ENCODE measurements at places on chromosomes 11 and 22.

GRCh38 chr11:93114304-93114703 lies 83.5 kb downstream of the SLC36A4 start:
- DNase-seq: no peak

DNA sequence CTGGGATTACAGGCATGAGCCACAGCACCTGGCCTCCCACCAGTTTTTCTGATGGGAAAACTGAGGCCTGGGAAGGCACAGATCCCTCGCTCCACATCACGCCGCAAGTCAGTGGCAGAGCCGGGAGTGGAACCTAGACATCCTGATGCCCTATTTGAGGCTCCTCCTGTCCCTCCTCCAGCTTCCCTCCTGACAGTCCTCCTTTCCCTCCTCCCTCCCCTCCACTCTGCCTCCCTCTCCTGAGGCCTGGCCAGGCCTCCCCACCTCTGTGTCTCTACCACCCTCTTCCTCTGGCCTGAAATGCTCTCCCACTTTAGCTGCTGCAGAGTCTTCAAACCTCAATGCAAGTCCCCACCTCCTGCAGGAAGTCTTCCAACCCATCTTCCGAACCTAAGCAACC lies 13.3 kb upstream of the TP53I11 start:
- DNase-seq: no peak

DNA sequence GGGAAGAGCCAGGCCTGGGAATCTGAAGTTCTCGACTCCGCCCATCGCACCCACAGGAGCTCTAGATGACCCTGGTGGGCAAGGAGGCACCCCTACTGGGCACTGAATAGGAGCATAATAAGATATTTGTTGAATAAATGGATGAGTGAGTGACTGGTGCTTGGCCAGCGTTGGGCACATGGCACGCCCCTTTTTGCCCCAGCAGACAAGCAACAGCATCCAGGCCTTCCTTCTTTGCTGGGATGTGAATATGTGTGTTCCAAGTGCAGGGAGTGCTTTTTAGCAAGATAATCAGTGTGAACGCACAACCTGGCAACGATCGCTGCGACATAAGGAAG lies 443 bp upstream of the CELF1 start:
- DNase-seq: no peak

GRCh38 chr22:26610996-26611395 lies 6.8 kb downstream of the CRYBB1 start:
- DNase-seq: no peak

DNA sequence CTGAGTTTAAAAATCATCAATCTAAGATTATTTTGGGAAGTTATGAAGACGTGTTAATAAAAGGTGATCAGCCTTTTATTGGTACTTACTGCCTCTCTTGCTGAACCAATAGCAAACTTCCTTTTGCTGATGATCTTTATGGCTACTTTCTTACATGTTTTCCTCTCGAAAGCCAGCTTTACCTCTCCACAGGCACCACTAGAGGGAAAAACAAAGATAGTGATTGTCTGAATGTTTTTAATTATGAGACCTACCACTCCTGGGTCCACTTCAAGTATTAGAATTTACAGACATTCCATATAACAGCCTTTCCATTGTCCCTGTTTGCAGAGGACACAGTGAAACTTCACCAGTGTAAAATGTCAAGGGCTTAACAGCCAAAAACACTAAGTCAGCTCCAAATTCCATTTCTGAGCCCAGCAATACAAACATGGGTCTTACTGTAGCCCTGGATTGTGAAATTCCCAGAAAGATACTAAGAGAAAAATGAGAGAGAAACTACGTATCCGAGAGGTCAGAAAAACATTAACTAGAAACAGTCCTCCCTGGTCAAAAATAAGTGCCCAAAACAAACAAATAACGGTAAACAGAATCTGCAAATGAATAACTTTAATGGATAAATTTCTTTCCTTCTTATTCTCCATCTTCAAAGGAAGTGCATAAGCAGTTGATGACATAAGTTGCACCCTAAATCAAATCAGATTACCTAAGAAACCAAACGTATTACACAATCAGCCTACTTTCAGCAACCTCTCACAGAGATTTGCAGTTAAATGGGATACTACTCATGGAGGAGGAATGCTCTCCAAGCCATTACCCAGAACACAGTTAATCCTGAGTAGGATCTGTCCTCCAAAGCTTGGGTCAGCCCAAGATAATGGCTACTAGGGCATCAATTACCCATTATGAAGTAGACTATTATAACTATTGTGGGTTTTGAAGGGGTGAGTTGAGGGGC lies 29.5 kb downstream of the CHEK2 start:
- no peak for DNase-seq

GRCh38 chr11:127972816-127973215 lies 614.5 kb downstream of the ETS1 start:
- DNase-seq: no peak

GRCh38 chr11:134468081-134468668 lies 56.1 kb upstream of the B3GAT1 start:
- no peak for DNase-seq

- peak; percentile 10 for DNase-seq
Observed at GRCh38 chr22:24803064-24803542, 2.9 kb upstream of the SGSM1 start.
